ENCODE measurements at places on chromosomes 2 and 18.

DNA sequence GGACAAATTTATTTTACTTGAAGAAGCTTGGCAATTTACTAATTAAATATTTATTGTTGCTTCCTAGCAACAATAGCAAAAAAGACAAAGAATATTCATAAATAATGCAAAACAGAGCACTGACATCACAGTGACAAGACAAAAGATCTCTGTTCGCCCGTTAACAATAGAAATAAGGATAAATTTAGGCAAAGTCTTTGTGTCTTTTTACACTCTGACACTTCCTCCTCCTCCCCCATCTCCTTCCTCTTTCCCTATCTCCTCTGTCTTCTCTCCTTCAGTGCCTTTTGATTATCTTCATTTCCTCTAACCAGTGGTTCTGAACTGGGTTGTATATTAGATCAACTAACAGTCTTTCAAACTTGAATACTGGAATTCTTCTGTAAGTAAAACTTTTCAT lies 808.4 kb downstream of the ERBB4 start:
- no peak for DNase-seq

GRCh38 chr2:66567729-66568128 lies 132.8 kb downstream of the MEIS1 start:
- no peak for DNase-seq

DNA sequence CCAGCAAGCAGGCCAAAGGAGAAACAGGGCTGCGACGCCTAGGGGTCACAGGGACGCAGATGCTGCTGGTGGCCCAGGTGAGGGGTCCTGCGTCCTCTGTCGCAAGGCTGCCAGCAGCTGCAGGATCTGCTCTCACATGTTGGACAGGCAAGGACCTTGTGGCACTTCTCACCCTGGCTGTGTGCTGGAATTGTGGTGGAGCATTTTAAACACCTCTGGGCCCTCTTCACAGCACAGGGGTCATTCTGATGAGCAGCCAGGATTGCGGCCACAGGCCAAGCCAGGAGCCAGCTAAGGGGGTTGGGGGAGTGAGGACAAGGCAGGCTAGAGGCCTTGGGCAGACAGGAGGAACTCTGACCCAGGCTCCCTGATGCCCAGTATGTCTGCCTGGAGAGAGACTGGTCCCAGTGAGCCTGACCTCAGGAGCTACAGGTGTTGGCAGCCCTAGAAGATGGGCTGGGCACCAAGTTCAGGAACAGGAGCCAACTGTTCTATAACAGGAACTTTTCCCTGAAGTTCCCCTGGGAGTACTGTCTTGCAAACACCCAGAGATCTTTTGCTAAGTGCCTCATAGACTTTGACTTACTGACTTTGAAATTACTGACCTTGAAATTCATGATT lies 40.2 kb downstream of the EFR3B start:
- no peak for DNase-seq

DNA sequence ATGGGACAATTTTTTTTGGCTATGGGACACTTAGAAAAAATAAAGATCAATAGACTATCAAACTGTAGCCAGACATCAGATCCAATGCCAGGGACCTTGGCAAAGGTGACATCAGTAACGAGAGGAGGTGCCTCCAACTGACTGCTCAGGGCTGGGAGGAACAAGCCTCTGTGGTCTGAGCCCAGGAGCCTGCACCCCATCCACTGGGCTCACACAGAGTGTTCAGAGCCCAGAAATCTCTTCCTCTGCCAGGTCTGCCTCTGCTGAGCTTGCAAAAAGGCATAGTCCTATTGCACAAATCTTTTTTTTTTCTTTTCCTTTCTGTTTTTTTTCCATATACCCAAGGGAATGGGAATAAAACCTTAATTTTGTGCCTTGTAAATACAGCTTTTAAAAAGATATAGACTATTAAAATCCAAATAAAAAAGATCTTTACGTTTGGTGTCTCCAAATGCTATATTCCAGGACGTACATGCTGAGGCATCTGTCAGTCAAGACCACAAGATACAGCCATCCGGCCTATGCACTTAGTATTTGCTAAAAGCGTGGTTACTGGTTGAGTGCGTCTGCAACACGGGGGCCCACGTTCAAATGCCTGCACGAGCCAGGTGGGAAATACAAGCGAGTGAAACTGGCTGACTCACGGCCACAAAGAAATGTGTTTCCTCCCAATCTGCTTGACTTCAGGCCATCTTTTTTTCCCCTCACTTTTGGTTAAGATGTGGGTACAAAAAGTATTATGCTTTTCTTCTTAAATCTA lies 7.8 kb upstream of the ARHGAP25 start:
- no peak for DNase-seq

DNA sequence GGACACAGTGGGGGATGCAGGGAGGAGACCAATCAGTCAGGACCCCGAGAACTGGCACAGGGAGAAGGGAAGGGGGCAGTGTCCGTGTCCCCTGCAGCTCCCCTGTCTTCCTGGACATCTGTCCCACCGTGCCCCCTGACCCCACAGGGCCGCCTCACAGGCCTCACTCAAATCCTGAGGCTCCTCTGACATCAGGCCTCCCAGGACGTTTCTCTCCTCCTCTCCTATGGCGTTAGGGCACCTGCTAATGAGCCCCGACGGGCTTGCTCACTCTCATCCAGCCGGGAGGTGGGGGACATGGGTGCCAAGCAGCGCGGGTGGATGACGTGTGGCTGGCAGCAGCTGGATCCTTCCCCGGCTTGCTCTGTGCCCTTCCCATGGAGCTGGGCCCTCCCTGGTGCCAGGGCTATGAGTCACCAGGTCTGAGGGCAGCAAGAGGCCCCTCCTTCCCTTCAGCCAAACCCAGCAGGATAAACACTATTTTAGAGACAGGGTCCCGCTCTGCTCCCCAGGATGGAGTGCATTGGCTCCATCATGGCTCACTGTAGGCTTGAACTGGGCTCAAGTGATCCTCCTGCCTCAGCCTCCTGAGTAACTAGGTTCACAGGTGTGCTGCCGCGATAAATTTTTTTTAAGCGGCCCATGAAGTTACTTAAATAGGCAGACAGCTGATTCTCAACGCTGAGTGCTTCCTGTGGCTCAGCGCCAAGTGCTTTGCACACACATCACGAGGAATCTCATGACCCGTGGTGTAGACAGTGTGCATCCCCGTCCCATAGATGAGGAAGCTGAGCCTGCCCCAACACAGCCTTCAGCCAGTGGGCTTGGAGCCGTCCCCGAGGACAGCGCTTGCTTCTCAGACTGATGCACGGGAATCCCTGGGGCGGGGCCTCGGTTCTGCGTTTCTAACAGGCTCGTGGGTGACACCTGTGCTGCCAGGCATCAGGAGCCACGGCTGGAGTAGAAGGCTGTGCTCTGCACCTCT lies 64.5 kb upstream of the HDAC4 start:
- DNase-seq, result no peak

GRCh38 chr2:221289389-221289788 lies 282.7 kb downstream of the EPHA4 start:
- no peak for DNase-seq

DNA sequence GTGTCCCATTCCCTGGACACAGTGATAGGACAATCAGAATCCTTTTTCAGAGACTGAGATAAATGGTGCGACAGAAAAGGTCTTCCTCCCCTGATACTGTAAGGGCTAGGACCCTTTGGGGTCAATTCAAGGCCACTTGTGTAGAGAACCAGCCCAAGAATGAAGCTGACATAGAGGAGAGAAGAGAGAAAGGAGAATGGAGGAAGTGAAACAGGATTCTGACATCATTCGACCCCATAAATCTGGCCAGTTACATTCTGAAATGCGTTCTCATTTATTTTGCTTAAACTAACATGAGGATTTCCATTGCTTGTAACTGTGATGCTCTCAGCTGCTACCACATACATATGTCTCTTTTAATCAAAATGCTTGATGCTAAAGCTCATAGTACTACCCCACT lies 148.1 kb downstream of the TMEM163 start:
- no peak for DNase-seq

DNA sequence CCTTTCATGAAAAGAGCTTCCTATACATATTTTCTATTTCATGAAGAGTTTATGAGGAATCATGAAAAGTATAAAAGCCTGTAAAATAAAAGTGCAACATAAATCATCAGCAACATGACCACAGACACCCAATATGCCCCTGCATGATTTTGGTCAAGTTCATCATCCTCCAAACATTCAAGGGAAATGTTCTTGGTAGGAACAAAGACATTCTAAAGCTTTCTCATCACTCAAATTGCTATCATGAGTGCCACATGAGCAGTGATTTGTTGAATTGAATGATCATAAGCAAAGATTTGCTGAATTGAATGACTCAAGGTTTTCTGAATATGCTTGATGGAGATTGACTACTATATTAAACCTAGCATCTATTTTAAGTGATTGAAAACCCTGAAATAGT lies 172.2 kb downstream of the MBD2 start:
- no peak for DNase-seq

DNA sequence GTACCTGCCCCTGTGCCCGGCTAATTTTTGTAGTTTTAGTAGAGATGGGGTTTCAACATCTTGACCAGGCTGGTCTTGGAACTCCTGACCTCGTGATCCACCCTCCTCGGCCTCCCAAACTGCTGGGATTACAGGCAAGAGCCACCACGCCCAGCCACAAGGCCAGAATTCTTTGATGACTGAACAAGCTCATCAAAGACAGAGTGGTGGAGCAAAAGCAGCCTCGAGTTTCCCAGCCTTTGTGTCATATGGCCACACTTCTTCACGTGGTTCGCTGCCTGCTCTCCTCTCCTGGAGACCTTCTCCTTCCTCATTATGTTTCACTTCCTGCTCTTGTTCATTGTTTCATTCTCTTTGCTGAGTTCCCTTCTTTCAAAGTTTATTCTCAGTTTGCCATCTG lies 9.9 kb upstream of the NPC1 start:
- DNase-seq, result no peak

GRCh38 chr2:38464971-38465788 lies 88.1 kb upstream of the ATL2 start:
- no peak for DNase-seq

DNA sequence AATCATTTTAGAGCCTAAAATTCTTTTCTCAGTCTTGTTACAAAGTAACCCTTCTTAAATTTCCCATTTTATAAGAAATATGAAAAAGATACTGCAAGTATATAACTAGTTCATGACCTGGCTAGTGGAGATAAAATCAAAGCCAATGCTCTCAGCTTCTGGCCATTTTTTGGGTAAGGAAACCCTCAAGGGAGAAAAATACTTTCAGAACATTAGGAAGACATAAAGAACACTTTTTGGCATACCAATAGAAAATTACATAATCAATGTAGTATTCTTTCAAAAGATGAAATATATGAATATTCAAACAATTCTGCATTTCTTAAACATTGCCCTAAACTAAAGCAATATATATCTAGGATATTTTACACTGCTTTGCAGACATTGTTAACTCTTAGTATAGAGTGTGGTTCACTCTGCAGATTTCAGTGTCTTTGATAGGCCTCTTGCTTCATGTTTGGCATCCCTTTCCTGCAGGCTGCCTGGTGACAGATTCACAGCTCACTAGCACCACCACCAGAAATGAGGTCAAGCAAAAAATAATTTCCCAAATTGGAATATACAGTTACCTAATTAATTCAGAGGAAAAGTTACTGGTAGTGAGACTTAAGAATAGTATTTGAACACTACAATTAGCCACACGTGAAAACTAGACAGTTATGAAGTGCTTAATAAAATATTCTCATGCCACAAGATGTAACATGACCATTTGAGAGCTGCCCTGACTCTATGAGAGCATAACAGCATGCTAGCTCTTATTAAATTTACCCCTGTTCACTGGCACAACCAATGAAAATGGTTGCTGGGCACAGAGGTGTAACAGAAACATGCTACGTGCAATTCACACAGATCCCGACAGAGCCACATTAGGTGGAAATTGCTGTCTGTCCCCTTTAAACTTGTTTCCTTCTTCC lies 36.0 kb downstream of the PAIP2B start:
- no peak for DNase-seq

GRCh38 chr2:225100856-225101294 lies 58.6 kb upstream of the DOCK10 start:
- DNase-seq, result no peak

DNA sequence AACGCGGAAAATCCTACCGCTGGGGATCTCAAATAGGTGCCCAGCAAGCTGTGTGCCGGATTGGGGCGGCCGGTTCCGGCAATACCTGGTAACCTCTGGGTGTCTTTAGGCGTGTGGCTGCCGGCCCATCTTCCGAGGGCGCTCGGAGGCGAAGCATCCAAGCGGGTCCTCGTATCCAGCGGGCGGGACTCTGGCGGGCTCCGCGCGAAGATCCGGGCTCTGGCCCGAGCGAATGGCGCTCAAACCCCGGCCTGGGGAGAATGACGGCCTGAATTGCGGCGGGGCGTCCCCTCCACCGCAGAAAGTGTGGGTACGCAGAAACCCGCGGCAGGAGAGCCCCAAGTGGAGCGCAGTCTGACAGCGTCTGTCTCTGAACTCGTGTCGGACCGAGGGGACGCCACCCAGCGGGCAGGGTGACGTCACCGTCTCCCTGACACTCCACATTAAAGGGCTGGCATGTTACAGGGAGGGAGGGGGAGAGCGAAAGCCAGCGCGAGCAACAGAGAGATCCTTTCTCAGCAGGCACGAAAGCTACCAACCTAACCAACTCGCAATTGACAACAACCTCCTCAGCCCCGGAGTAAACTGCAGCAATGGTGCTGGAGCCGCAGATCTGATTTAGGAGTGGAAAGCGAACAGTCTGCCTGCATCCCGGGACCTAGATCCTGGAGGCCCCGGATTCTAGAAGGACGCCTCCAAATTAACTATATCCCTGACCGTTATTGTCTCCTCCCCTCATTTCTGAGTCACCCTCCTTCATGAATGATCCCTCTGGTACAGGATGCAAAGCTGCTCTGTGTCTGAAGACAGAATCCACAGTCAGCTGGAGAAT lies at the start of gene SKOR2:
TSS of gene SKOR2 (minus strand) at position 372 of the 832 bp plus-strand sequence. CDS start 2,477 bp downstream, outside the sequence.
- DNase-seq, result no peak

All from iPS DF 6.9 (cell line).